ENCODE measurements at places on chromosomes 11 and 22.

DNA sequence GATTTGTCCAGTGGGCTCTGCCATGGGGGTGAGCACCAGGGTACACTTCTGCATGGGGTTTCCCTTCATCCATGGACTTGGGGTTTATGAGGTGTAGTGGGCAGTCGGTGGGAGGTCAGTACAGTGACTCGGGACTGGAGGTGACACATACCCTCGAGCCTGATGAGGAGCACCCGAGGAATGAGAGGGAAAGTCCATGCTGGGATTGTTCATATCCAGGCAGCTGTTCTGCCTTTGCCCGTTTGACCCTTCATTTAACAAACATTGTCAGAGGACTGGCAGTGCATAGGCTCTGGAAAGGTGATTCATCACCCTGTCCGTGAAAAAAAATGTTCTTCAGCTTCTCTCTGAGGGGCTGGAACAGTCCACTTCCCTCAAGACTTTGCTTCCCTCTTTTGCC, 2.7 kb downstream of the NAV2 start:
- peak; percentile 76 for DNase-seq

DNA sequence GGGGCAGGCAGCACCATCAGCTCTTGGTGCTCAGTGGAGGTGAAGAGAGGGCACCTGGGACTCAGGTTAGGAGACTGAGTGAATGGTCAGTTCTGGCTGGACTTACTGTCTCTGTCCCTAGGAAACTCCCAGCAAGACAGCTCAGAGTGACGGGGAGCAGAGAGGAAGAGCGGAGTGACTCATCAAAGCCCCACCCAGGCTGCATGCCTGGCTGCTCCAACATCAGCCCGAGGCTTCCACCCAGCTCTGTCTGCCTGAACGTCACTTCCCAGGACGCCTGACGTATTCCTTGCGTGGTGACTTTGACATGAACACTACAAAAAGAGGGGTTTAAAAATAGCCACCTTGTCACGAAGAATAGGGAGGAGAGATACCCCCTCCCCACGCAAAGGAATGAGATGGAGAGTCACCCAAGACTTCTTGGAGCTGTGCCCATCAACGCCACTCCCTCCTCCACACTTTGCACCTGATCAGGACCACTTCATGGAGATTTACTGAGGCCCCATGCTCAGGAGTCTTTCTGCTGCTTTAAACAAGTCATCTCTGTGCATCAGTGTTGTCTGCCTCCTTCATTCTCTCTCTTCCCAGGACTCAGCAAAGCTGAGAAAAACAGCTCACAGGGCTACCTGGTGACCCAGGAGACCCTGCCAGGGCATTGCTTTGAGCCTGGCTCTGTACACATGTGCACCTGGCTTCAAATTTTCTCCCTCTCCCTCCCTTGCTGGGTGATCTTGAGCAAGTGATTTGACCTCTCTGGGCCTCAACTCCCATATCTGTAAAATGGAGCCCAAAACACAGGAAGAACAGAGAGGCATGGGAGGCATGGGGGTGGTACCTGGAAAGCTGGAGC, 83.1 kb downstream of the MN1 start:
- DNase-seq, result peak; percentile 98

DNA sequence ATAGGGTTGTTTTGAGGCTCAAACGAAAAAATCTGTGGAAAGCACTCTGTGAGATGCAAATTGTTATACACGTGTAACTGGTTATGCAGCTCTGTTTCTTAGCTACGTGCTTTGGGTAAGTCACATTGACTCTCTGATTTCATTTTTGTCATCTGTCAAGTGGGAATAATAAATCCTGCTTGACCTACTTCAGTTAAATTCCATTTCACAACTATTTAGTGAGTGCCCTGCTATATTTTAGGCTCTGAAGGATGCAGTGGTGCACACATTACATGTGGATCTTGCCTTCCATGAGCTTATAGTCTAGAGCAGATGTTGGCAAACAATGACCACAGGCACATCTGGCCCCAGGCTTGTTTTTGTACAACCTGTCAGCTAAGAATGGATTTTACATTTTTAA, 133.6 kb upstream of the PLET1 start:
- DNase-seq, result no peak

DNA sequence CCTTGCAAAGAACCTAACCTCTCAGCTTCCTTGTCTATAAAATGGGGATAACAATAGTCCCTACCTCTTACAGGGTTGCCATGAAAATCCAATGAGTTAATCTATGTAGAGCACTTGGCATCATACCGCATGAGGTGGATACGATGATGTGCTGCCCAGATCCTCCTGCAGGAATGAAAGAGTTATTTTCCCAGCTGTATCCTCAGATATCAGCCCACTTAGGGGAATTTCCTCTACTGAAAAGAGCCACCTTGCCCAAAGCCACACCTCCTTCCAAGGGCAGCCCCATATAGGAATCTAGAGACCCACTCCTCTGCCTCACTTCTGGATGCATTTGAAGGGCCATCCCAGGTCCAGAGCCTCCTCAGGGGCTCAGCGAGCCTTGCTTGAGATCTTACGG, 128.4 kb downstream of the CCDC81 start:
- DNase-seq, result no peak

Measured in hepatic stellate cell (primary cell).